ENCODE measurements at places on chromosomes 13 and 19.

GRCh38 chr13:40483601-40484000 lies 182.8 kb downstream of the FOXO1 start:
- DNase-seq = no peak

- no peak for DNase-seq
Observed at GRCh38 chr13:75372923-75373841, 108.8 kb downstream of the TBC1D4 start.

DNA sequence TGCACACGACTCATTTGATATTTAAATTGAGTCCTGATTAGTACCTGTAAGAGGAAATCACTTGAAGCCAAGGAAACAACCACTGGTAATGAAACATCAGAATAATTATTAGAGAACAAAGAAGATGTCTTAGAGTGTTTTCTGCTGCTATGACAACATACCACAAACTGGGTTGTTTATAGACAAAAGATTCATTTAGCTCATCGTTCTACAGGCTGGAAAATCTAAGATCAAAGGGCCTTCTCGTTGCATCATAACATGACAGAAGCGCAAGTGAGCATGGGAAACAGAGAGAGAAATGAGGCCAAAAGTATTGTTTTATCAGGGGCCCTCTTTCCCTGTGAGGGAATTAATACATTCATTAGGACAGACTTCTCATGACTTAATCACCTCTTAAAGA lies 1024.0 kb upstream of the PCDH9 start:
- no peak for DNase-seq

DNA sequence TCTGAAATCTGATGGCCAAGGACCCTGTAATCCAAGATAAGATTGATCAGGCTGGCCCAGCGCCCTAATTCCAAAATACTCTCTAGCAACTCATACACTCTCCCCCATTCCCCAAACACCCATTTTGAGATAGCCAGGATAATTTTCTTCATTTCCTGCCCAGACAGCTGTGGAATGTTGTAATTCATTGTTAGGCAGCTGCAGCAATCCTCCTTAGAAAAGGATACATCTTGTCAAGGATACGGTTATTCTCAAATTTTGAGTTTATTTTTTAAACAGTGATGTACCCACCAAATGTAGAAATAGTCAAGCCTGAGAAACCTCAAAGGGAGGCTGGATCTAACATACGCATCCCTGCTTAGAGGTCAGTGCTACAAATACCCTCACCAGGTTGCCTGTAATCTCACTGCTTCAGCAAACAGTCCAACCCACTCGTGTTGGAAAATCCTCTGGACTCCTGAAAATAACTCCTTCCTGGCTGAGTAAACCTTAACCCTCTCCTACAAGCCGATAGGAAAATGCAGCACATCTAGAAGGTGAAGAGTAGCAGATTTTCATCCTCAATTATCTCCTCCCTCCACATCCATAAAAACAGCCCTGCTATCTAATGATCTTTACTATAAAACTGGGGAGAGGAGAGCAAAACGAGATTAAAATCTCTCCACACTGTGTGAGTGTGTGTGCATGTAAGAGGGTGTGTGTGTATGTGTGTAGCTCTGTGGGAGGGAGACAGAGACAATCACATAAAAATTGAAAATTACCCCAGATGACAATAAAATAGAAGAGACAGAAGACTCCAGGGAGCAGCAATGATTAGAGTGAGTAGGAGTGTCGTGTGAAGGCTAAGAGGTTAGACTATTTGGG lies 683.1 kb downstream of the DIAPH3 start:
- no peak for DNase-seq

DNA sequence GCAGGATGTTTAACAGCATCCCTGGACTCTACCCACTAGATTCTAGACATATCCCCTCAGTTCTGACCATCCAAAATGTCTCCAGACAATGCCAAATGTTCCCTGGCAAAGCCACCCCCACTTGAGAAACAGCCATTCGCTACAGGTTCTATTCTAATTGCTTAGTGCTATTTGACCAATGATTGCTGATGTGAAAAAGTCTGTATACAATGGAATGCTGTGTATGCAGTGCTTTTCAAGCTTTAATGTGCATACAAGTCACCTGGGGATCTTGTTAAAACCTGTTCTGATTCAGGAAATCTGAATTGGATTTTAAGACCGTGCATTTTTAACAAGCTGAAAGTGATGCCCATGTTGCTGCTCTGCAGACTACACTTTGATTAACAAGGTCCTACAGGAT lies 331.8 kb upstream of the KLF12 start:
- no peak for DNase-seq

All from hepatic stellate cell (primary cell).